ENCODE measurements at places on chromosomes 4 and X.

DNA sequence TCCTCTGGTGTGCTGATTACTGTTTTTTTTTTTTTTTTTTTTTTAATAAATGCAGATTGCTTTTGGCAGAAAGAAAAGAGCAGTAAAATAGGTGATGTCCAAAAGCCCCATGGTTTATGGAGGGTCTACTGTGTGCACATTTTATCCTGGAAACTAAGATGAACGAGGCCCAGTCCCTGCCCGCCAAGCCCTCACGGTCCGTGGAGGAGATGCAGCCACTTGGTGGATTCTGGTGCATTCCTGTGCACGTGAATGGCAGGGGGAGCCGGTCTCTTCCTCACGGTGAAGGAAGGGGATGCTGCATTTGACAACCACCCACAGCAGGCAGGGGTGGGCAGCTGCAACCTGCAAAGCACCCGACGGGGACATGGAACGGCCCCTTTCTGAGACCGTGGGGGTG is 100.2 kb upstream of the AFAP1 start:
- DNase-seq = no peak

DNA sequence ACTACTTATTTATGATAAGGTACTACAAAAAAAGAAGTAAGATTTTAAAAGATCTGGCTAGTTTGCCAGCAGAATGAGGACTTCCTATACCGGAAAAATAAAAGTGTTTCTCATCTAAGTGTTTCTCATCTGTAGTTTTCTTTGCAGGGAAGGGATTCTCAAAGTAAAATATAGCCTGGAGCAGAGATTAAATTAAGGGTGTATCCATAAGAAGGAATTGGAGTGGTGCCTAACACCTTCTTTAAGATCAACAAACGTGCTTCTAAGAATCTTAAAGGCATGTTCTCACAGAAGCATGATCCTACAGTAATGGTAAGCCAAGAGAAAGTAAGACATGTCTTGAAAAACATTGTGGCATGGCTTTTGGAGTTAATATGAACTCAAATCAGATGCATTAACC is 528.2 kb downstream of the GBA3 start:
- no peak for DNase-seq

- DNase-seq = peak; percentile 87
Observed at GRCh38 chr4:19739101-19739651, 512.5 kb upstream of the SLIT2 start.

DNA sequence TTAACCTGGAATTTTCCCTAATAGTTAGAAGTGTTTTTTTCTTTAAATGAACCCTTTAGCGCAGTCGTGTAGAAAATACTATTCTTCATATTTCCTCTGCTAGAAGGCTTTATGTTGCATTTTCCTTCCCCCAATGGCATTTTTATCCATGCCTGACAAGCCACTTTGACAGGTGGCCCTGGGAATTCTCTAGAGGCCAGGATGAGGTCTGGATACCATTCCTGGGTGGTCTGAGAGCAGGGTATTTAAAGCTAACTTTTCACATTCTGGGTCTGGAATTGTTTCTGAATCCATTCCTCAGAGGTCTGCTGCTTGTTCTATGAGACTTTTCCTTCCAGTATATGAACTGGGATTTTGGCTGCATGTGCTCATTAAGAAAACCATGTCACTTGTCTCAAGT is 31.2 kb upstream of the PDGFRA start:
- no peak for DNase-seq

GRCh38 chr4:145279122-145279960 is 99.0 kb upstream of the OTUD4 start:
- DNase-seq = peak; percentile 55

All from A172 (cell line).